ENCODE measurements at places on chromosomes 12 and 14.
A peak's percentile ranks its signal among the peaks of the same experiment; 100 is the strongest.

DNA sequence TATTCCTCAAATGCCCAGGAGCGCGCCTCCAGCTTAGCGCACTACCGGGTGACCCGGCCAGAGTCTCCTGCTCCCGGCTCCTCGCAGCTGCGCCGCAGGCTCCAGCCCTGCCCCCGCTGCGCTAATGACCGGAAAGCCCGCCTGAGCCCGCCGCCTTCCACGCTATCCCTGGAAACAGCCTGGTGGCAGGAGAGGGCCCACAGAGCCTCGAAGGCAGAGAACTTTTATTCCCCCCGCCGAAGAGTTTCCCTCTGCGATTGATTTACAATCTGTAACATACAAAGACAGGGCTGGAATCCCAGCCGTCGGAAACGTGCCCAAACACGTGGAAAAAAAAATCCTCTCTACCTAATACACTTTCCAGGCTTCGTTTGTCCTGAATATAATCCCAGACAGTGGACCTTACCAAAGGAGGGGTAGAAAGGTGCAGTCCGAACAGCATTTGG is 1.5 kb downstream of the COL2A1 start:
- no peak for DNase-seq

GRCh38 chr12:52675301-52675701 is 4.9 kb downstream of the KRT1 start:
- DNase-seq, result no peak

- no peak for DNase-seq
Measured at GRCh38 chr12:4120316-4120917, 153.1 kb upstream of the CCND2 start.

DNA sequence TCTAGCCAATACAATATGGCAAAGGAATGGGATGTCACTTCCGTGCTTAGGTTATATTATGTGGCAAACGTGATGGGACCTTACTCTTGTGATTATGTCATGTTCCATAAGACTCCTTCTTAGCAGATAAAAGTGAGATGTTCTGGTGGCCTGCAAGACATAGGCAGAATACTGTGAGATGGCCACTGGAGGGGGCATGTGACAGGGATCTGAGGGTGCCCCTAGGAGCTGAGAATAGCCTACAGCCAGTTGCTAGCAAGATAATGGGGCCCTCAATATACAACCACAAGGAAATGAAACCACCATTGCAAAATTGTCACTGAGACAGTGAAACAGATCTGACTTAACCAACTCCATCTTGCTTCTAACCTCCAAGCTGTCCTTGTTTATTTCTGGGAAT is 151.4 kb upstream of the SSTR1 start:
- peak; percentile 60 for DNase-seq

- DNase-seq, result no peak
Measured at GRCh38 chr12:88300931-88301330, 158.8 kb downstream of the TMTC3 start.

Measured in hematopoietic multipotent progenitor cell treated with erythropoietin and hydrocortisone succinate and interleukin-3 and kit ligand, for 6 days (in vitro differentiated cells).